ENCODE measurements at places on chromosomes 3 and 15. TPM values are rescaled to one million over a fixed set of nuclear protein-coding genes. Genes with fewer than 3 reads are reported as not detected.

ANKUB1 gene
- 1.7 TPM for total RNA-seq

DHX30 gene
- total RNA-seq, result 75.0 TPM

TFG gene
- 95.8 TPM for total RNA-seq

CLDN18 gene
- not detected for total RNA-seq

ALAS1 gene
- total RNA-seq, result 33.1 TPM

GP9 gene
- total RNA-seq, result not detected

WDR82 gene
- 50.1 TPM for total RNA-seq

GOLGA8G gene
- not detected for total RNA-seq

WDR53 gene
- total RNA-seq, result 5.9 TPM

STAB1 gene
- total RNA-seq, result not detected

SELENOS gene
- total RNA-seq, result 57.3 TPM

GALNT15 gene
- 0.42 TPM for total RNA-seq

MAN2A2 gene
- 10.2 TPM for total RNA-seq

QARS1 gene
- 298 TPM for total RNA-seq

SLC7A14 gene
- not detected for total RNA-seq

ARRDC4 gene
- total RNA-seq, result 47.1 TPM

LYSMD4 gene
- total RNA-seq, result 8.0 TPM

USP50 gene
- total RNA-seq, result not detected
